ENCODE measurements at places on chromosomes 6 and 20.

DNA sequence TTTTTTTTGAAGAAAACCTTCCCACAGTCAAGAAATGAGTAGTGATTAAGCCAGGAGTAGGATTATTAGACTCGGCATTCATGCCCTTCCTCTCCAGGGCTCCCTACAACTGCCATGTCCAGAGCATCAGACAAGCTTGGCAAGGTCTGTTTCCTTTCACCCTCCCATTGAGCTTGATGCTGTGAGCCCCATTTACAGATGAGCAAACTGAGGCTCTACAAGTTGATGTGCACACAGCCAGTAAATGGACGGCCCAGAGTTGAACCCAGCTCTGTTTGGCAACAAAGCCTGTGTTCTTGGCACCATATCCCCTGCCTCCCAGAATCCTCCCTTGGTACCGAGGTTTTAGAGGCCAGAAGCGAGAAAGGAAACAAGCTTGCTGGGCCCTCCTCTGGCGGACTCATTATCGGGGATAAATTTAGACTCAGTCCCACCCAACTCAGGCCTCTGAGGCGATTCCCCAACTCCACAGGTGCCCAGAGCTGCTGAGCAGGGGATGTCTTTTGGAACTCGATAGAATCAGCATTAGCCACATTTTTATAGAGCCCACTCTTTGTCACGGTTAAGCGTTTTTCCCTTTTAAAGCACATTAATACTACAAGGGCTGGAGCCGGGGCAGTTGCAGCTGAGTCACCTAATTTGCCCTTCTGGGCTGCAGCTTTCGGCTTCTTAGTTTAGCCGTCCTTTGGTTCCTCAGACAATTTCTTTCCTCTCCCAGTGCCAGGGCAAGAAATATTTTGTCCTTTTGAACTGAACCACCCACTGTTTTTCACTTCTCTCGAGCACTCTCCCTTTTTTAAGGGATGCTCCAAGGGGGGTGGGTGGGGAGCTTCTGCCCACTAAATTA is 23.0 kb upstream of the NFATC2 start:
- DNase-seq: no peak

GRCh38 chr20:38243709-38244020 is 16.9 kb downstream of the KIAA1755 start:
- no peak for DNase-seq

DNA sequence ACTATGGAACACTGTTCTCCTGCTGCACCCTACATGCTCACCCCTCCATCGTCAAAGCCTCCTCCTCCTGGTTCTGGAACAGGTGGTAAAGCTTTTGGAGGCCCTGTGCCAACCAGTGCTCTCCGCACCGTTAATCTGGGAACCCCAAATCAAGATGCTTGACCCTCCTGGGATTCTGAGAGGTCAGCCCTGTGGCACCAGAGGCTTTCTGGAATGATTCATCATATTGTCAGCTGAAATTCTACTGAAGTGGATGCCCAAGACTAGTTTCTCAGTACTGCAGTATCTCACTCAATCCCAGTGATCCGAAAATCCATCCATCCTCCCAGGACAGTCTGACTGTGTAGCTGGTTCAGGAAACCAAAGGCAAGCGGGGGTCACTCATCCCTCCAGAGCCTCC is 92.7 kb downstream of the TRERF1 start:
- DNase-seq: no peak

- DNase-seq: no peak
Measured at GRCh38 chr6:158596861-158597260, 37.0 kb downstream of the TMEM181 start.

DNA sequence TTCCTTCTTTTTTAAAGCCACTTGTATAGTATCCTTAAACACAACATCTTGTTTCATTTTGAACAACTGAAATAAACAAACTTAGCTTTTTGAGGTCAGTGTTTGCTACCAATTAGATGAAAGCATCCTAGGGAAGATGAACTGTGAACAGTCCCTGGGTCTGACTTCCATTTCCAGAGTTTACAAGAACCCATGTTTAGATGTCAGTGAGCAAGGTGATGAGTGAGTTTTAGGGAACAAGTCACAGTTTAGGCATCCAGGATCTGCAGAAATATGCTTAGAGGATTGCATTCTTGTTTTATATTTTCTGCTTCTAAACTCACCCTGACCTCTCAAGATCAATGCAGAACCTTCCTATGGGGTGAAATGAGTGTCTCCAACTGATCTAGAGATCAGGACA is 3.0 kb downstream of the ZC2HC1B start:
- no peak for DNase-seq

DNA sequence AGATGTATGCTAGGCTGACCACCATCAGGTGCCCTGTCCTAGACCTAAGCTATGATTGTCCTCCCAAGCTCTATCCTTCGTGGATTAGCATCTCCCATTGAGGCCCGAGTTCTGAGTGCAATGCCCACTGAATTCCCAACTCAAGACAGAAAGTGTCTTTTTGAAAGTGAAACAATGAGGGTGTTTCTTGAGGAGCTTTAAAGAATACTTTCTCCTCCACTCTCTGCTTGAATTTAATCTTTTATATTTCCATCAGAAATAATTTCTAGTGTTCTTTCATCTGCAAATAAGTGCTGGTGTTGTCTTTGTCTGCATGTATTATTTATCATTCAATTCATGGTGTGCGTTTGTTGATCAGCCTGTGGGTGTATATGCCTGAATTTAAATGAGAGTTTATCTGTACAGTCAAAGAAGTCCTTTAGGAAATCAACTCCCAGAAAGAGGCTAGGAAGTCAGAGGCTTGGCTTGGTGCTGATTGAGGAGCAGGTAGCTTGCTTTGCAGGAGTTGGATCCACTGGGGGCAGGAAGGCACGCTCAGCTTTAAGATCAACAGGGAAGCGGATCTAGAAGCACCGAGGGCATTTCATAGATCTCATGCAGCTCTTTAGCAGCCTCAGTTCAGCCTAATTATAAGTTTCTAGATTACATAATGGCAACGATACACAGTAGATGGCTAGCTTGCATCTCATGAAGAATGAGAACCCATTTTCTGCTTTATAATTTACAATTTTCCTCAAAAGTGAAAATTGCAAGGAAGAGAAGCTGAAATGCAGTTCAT is 36.0 kb upstream of the CCN6 start:
- DNase-seq: no peak

DNA sequence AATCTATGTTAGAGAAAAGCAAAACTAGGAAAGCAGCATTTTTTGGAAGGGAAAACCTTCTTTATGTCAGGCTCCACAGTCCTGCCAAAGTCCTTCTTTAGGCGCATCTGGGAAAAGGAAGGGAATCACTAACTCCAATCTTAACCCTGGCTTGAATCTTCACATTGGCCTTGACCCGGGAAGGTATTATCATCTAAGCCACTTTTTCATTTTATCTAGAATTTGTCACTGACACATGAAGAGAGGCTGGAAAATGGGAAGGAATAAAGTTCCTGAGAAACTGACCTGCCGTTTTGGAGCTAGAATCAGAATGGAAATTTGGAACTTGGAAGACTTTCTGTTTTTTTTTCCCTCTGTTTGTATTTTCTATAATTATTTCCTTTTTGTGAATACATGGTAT is 53.4 kb upstream of the UTRN start:
- no peak for DNase-seq

DNA sequence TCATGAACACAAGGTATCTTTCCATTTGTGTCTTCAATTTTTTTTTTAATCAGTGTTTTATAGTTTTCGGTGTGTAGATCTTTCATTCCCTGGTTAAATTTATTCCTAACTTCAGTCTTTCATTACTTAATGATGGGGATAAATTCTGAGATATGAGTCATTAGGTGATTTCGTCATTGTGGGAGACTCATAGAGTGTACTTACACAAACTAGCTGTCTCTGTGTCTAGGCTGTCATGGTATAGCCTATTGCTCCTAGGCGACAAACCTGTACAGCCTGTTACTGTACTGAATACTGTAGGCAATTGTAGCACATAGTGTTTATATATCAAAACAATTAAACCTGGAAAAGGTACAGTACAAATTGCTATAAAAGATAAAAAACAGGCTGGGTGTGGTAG is 42.1 kb downstream of the SMAP1 start:
- no peak for DNase-seq

- peak; percentile 43 for DNase-seq
Measured at GRCh38 chr6:112085286-112086065, 1.8 kb downstream of the TUBE1 start.

- no peak for DNase-seq
Measured at GRCh38 chr6:3376064-3376463, 80.8 kb downstream of the SLC22A23 start.

DNA sequence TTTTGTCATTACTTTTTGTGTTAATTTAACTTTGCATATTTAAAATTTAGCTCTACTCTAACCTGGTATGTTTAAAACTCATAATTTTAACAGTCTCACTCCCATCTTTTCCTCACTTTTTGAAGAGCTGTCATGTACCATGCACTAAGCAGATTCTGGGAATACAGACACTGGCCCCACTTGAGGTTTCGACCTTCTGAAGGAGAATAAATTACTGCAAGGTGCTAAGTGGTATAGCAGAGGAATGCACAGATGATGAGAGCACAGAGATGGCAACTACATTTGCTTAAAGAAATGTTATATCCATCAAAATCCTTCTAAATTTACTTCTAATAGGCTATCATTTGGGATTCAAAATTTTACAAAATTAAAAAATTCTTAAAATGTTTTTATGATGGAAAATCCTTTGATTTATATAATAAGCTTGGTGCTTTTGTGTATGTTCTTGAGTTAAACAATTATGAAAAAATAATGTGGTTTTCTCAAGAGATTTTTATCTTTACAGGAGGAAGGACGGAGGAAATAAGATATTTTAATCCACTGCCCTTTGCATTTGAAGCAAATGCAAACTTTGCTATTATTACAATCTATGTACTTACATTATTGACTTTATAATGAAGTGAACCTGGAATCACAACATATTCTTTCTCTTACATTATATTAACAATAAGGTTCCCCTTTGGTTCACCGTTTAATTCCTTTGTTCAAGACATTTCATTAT is 79.3 kb downstream of the AHI1 start:
- DNase-seq: no peak

DNA sequence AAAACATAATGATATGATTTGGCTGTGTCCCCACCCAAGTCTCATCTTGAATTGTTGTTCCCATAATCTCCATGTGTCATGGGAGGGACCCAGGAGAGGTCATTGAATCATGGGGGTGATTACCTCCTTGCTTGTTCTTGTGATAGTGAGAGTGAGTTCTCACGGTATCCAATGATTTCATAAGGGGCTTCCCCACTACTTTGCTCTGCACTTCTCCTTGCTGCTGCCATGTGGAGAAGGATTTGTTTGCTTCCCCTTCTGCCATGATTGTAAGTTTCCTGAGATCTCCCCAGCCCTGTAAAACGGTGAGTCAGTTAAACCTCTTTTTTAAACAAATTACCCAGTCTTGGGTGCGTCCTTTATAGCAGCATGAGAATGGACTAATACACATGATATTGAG is 156.8 kb upstream of the PLCB4 start:
- DNase-seq: no peak

DNA sequence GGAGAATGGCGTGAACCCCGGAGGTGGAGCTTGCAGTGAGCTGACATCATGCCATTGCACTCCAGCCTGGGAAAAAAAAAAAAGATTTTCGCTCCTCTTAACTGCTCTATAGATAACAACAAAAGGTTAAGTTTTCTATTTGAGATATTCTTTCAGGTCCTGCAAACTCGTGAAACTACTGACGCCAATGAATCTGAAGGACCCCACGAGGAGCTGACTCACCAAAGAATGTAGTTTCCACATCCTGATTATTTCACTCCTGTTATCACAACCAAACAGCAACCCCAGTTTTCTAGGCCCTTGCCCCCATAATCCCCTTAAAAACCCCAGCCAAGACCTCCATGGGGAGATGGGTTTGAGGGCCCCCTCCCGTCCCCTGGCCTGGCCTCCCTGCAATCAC is 58.7 kb downstream of the OTOR start:
- no peak for DNase-seq

DNA sequence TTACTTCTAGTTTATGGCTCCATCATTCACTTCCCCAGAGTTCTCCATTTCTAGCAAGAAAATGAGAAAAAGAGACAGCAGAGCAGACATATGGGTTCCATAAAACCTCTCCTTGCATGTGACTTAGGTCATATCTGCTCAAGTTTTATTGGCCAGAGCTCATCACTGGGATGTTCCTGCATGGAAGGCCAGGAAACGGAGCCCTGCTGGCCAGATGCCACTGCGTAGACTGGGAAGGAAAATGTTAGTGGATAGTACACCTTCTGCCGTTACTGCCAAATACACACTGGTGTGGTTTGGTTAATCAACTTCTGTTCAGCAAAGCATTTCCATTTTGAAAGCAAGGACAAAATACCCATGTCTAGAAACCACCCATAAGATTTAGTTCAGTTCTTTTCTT is 220.6 kb upstream of the TSHZ2 start:
- no peak for DNase-seq
